ENCODE measurements at places on chromosomes 1 and 21.

DNA sequence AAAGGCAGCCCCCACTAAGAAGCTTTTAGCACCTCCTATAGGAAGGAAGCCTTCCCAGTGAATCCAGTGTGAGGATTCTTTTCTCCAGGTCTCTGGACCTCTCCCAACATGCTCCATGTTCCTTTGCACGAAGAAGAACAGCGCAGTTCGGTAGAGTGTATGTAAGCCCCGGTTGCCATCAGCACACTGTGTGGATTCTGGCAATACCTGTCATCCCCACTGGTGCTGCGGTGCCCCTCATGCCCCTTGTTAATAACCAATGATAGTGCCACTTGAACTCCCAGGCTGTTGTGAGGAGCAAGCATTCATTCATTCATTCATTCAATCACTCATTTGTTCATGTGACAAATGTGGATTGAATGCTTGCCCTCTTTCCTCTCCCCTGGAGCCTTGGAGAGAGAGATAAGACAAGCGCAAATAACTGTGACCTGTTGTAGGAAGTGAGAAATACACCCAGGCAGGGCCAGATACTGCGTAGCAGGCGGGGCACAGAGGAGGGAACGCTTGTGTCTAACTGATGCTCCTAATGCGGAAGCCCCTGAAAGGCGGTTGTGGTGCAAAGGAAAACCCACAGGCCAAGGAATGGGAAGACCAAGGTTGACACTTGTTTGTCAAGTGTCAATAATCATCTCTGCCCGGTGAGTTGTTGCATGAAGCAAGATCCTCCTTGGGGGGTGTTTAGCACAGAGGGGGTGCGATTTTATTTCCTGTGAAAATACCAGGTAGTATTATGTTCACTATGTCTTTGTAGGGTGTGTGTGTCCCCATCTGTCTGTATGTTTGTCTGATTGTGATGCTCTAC lies 9.8 kb downstream of the LGR6 start:
- DNase-seq, result no peak

- DNase-seq, result no peak
Observed at GRCh38 chr1:89941110-89941766, 53.7 kb upstream of the ZNF326 start.

DNA sequence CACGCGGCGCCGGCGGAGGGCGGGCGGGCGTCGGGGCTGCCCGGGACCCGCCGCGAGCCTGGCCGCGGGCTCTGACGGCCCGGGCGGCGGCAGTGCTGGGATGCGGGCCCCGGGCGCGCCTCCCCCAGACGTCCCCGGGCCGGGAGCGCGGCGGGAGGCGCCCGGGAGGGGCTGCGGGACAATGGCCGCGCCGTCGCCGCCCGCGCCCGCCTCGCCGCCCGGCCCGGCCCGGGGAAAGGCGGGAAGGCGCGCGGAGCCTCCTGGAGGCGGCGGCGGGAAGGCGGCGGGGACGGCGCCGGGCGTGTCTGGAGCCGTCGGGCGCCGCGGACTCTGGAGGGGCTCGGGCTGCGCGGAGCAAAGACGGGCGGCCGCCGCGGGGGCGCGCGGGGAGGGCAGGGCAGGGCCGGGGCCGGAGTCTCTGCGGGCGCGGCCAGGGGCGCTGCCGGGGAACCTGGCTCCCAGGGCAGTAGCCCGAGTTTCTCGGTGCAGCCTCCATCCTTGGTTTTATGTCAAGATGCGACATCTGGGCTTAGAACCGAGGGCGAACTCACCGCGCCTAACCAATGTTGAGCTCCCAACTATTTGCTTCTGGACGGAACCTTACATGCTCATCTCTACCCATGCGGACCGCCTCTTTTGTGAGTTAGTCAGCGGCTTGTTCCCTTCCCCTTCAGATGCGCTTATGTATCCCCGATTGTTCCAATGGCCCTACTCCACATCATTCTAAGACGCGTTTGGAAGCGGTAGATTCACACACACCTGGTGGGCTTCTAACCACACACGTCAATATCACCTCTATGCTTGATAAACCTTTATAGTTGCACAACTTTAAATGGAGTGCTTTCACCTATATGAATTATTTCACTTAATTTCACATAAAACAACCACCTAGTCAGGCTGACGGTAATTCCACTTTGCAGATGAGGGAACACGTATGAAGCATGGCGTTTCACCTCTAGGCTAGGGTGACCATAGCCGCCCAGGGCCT lies 651 bp downstream of the ZBTB8A start:
- no peak for DNase-seq

DNA sequence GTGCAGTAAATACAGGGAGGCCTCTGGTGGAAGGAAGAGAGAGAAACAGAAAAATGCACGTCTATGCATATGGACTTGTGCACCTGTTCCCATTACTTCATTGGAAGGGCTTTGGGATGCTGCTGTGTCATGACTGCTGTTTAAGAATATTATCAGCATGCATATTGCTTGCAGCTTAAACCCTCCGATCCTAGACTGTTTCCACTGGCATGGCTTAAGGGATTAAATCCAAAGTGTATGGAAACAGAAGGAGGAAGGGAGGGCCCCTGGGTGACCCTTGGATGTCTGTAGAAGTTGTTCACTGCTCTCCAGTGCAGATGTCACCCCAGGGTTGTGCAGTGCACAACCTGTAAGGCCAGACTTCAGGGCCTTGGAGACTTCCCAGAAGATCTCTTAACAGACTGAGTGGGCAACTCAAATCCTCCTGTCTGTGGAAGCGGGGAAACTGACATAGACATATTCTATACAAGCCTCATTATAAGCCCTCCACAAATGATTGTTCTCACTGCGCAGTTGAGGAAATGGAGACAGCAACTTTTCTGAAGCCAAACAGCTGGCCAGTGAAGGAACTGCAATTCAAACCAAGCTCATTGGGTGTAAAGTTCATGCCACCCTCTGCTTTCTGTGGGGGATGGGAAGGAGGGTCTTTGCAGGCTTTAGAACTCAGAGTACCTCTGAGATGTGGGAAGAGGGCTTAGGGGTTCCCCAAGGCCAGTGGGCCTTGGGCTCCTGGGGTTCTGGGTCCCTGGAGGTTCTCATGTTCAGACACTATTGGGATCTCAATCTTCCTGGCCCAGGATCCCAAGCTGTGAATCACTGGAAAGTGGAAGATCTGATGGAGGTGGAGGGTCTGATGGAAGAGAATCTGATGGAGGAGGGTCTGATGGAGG lies 73.8 kb downstream of the UMODL1 start:
- DNase-seq, result no peak

- no peak for DNase-seq
Observed at GRCh38 chr21:33368576-33368975, 34.6 kb upstream of the IFNGR2 start.

GRCh38 chr1:4655674-4656532 lies 1.5 kb downstream of the AJAP1 start:
- DNase-seq, result no peak

GRCh38 chr1:178751046-178751445 lies 26.0 kb downstream of the RALGPS2 start:
- no peak for DNase-seq

DNA sequence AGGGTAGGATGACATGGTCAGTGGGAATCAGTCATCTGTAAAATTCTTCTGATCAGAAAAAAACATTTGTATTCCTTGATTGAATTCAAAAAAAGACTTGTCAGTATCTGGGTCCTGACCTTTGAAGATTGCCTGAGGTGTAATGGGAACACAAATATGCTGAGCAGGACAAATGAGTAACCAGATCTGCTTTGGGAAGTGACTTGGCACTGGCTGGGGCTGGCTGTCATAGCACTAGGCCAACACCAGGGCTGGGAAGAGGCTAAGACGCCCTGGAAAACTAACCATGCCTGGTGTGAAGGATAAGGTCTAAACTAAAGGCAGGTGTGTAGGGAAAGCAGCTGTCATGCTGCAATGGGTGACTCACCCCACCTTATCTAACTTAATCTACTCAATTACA lies 452.9 kb upstream of the BEND5 start:
- no peak for DNase-seq

DNA sequence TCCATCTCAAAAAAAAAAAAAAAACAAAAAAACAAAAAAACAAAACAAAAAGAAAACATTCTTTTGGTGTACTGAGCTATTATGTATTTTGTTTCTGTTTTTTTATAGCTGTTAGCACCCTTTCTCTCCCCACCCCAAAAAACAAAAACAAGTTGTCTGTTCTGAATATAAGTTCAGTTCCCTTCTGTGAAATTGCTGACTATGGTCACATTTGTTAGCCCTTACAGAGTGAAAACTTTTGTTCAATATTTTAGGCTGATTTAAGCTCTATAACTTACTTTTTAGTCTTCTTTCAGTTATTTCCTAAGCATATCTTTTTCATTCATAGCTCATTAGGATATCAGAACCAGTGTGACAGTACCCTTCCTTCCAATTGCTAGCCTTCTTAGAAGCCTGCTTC lies 1056.6 kb upstream of the NCAM2 start:
- DNase-seq, result no peak

- no peak for DNase-seq
Observed at GRCh38 chr1:179825206-179825605, 52.4 kb downstream of the TOR1AIP2 start.

- DNase-seq, result no peak
Observed at GRCh38 chr1:233343262-233343661, 15.7 kb downstream of the MAP3K21 start.
